ENCODE measurements at places on chromosomes 12 and 14.

- H3K4me1 ChIP-seq = peaks cover 56% of the 10 kb centered on the region
- H3K27ac ChIP-seq = peak overlapping the region; percentile 77
- peaks cover 38% of the 10 kb centered on the region for H3K36me3 ChIP-seq
- H3K4me3 ChIP-seq = peak overlapping the region; percentile 84
- no peaks in the 10 kb centered on the region for H3K27me3 ChIP-seq
Observed at GRCh38 chr12:56158926-56159461, 835 bp downstream of the MYL6 start.

DNA sequence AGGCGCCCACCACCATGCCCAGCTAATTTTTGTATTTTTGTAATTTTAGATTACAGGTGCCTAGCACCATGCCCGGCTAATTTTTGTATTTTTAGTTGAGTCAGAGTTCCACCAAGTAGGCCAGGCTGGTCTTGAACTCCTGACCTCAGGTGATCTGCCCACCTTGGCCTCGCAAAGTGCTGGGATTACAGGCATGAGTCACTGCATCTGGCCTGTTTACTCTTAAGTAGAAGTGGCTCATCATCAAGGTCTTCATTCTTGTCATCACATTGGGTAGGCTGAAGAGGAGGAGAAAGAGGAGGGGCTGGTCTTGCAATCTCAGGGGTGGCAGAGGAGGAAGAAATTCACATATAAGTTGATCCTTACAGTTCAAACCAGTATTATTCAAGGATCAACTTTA is 152.4 kb upstream of the ATP2B1 start:
- H3K27me3 ChIP-seq = no peaks in the 10 kb centered on the region
- peaks cover 23% of the 10 kb centered on the region for H3K4me1 ChIP-seq
- H3K4me3 ChIP-seq = no peak overlapping the region
- H3K36me3 ChIP-seq = no peaks in the 10 kb centered on the region

DNA sequence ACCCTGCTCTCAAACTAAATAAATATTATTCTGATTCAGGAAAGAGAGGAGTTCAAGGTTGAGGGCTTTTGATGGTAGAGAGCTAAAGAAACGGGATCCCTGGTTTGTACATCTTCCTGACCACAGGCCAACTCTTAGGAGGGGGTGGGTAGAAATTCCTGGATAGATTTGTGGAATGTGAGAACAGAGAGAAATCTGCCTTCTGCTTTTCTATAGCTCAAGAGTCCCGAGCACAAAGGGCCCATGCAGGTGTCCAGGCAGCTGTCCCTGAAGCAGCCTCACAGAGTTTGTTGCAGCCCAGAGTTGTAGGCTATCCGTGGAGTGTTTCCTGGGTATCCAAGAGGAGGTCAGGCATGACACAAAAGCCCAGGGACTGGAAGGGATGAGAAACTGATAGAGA is 198.6 kb downstream of the BCAT1 start:
- H3K36me3 ChIP-seq = no peaks in the 10 kb centered on the region
- no peaks in the 10 kb centered on the region for H3K4me1 ChIP-seq

GRCh38 chr14:81302638-81303037 is 81.9 kb upstream of the GTF2A1 start:
- no peak overlapping the region for H3K4me3 ChIP-seq
- no peaks in the 10 kb centered on the region for H3K36me3 ChIP-seq
- DNase-seq = peak; percentile 70
- H3K27me3 ChIP-seq = no peaks in the 10 kb centered on the region

DNA sequence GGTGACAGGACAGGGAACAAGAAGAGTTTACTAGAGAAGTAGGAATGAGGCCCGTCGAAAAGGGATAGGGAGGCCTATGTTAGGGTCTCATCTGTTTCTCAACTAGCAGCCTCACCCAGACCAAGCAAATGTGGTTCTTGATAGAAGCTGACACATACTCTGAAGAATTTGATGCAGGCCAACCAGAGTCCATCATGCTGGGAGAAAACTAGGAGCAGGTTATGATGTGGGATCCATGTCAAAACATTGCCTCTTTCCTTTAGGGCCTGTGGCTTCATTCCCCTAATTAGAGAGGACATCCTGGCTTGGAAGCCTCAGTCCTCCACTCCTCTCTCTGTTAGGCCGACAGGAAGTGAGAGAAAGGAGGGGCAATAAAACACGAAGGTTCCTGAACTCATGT is 122.8 kb downstream of the NTF3 start:
- H3K4me3 ChIP-seq = no peak overlapping the region
- H3K27ac ChIP-seq = no peak overlapping the region
- DNase-seq = no peak
- no peaks in the 10 kb centered on the region for H3K27me3 ChIP-seq
- H3K4me1 ChIP-seq = no peaks in the 10 kb centered on the region

- DNase-seq = no peak
- no peaks in the 10 kb centered on the region for H3K27me3 ChIP-seq
- no peak overlapping the region for H3K27ac ChIP-seq
- no peaks in the 10 kb centered on the region for H3K4me1 ChIP-seq
Observed at GRCh38 chr12:83143950-83144349, 457.2 kb downstream of the TMTC2 start.

- H3K4me3 ChIP-seq = peak overlapping the region; percentile 97
- H3K27me3 ChIP-seq = no peaks in the 10 kb centered on the region
- DNase-seq = peak; percentile 51
- H3K36me3 ChIP-seq = peaks cover 7% of the 10 kb centered on the region
- peak overlapping the region; percentile 5 for H3K27ac ChIP-seq
Observed at GRCh38 chr14:34628681-34629135, 1.2 kb downstream of the SNX6 start.

DNA sequence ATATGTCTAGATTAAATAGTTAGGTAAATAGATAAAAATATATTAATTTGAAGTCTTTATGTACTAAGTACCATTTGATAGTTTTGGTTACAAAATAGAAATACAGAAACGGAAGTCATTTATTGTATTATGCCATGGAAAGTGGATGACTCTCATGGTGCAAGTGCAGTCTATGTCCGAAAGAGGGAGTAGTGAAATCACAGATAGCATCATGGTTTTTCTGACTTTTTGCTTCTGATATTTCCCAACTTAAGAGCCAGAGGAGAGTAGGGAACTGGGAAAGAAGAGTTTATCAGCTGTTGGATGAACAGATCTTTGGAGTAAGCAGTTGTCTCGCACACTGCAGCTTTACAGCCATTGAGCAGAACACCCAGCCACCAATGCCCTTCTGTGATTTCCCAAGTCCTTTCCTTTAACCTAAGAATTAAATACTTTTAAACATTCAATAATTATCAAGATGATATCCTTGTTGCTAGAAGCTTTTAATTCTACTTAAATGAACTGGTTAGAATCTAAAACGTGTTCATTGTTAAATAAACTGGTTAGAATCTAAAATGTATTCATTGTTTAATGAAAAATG is 18.4 kb upstream of the SRGAP1 start:
- H3K36me3 ChIP-seq = no peaks in the 10 kb centered on the region
- no peaks in the 10 kb centered on the region for H3K4me1 ChIP-seq

GRCh38 chr14:90268420-90268819 is 12.1 kb downstream of the PSMC1 start:
- no peak overlapping the region for H3K4me3 ChIP-seq
- H3K27me3 ChIP-seq = no peaks in the 10 kb centered on the region
- H3K36me3 ChIP-seq = peaks cover 59% of the 10 kb centered on the region
- DNase-seq = no peak

GRCh38 chr12:103808239-103808880 is 32.7 kb downstream of the NT5DC3 start:
- no peak overlapping the region for H3K4me3 ChIP-seq
- no peak for DNase-seq
- no peaks in the 10 kb centered on the region for H3K4me1 ChIP-seq
- no peaks in the 10 kb centered on the region for H3K36me3 ChIP-seq
- no peak overlapping the region for H3K27ac ChIP-seq
- H3K27me3 ChIP-seq = no peaks in the 10 kb centered on the region

DNA sequence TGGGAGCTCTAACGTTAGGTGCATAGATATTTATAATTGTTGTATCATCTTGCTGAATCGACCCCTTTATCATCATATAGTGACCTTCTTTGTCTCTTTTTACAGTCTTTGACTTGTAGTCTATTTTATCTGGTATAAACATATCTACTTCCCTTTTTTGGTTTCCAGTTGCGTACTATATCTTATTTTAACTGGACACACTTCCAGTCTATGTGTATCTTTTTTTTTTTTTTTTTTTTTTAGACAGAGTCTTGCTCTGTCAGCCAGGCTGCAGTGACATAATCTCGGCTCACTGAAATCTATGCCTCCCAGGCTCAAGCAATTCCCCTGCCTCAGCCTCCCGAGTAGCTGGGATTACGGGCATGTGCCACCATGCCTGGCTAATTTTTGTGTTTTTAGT is 41.9 kb upstream of the ZFP36L1 start:
- H3K27me3 ChIP-seq = 0 out of 2 replicates have a peak, but pooled peaks cover 4% of the 10 kb centered on the region
- H3K36me3 ChIP-seq = no peaks in the 10 kb centered on the region
- no peak overlapping the region for H3K27ac ChIP-seq
- no peaks in the 10 kb centered on the region for H3K4me1 ChIP-seq

DNA sequence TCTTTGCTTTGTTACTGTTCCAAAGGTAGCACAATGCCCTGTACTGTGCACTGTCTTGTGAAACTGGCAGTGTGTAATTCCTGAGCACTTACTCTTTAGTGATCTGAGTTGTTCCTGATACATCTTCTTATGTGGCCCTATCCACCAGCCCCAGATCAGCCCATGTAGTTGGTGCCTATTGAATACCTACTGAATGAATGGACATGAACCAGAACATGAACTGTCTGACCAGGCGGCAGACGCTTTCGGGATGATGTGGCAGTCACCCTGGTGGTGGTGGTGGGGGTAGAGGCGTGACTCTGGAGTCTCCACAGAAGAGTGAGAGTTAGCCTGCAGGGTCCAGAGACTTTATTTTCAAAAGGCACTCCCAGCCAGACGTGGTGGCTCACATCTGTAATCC is 46.6 kb upstream of the PAPOLA start:
- H3K27me3 ChIP-seq = 0 out of 2 replicates have a peak, but pooled peaks cover 3% of the 10 kb centered on the region
- DNase-seq = no peak
- H3K36me3 ChIP-seq = no peaks in the 10 kb centered on the region
- no peak overlapping the region for H3K4me3 ChIP-seq
- H3K4me1 ChIP-seq = no peaks in the 10 kb centered on the region

GRCh38 chr12:304805-305204 is 42.2 kb upstream of the SLC6A13 start:
- no peak overlapping the region for H3K4me3 ChIP-seq
- H3K27ac ChIP-seq = no peak overlapping the region
- no peak for DNase-seq
- no peaks in the 10 kb centered on the region for H3K4me1 ChIP-seq

DNA sequence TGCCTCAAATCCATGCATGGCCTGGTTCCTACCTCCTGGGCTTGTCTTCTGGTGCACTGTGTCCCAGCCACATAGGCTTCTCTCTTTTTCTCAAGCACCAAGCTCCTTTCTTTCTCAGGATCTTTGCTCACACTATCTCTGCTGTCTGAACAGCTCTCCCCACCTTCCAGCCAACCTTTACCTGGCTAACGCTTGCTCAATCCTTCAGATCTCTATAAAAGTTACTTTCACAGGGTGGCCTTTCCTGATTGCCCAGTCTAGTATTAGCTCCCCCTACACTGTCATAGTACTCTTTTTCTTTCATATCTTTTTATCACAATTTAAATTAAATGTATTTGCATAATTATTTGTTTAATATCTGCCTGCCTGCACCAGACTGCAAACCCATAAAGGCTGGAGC is 3.8 kb downstream of the PARP11 start:
- no peaks in the 10 kb centered on the region for H3K27me3 ChIP-seq
- DNase-seq = peak; percentile 42
- no peaks in the 10 kb centered on the region for H3K36me3 ChIP-seq
- peak overlapping the region; percentile 88 for H3K4me3 ChIP-seq
- no peak overlapping the region for H3K27ac ChIP-seq

GRCh38 chr12:107760207-107760808 is 629 bp downstream of the PRDM4 start:
- peaks cover 29% of the 10 kb centered on the region for H3K36me3 ChIP-seq
- H3K4me3 ChIP-seq = peak overlapping the region; percentile 76
- H3K27me3 ChIP-seq = no peaks in the 10 kb centered on the region

DNA sequence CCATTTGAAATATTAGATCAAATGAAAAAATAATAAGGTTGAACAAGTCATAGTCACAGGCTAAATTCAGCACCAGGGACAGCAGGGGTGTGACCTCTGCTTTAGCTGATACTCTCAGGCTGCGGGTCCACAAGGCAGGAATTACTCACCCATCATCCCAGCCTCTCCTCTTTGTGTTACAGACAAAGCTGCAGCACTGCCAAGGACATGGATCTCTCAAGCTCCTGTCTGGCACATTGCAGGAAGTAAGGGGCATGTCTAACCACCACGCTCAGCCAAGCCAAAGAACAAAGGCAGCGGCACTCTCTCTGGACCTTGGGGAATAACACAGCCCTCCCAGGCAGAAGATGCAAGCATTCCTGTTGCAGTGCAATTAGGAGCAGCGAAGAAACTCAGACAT is 783.8 kb downstream of the VRK1 start:
- no peak overlapping the region for H3K4me3 ChIP-seq
- DNase-seq = no peak
- no peak overlapping the region for H3K27ac ChIP-seq
- H3K27me3 ChIP-seq = no peaks in the 10 kb centered on the region
- no peaks in the 10 kb centered on the region for H3K36me3 ChIP-seq

- DNase-seq = no peak
- no peaks in the 10 kb centered on the region for H3K4me1 ChIP-seq
- H3K27me3 ChIP-seq = no peaks in the 10 kb centered on the region
- no peak overlapping the region for H3K4me3 ChIP-seq
Observed at GRCh38 chr12:114932806-114933205, 248.8 kb upstream of the TBX3 start.

DNA sequence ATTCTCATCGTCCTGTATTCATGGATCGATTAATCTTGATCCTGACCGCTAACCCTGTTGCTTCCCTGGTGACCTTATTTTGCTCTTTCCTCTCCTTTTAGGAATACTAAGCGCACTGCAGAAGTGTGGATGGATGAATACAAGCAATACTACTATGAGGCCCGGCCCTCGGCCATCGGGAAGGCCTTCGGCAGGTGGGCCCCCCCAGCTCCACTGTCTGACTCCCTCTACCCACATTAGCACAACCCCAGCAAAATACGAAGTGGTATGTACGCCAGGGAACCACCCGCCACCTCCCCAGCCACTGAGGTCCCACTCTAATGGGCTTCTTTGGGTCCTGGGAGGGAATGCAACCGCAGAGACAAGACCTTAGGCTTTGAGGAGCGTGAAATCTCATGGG is 58.7 kb downstream of the ERH start:
- H3K36me3 ChIP-seq = no peaks in the 10 kb centered on the region
- H3K27me3 ChIP-seq = 0 out of 2 replicates have a peak, but pooled peaks cover 3% of the 10 kb centered on the region
- no peak for DNase-seq
- no peak overlapping the region for H3K27ac ChIP-seq
- no peak overlapping the region for H3K4me3 ChIP-seq

GRCh38 chr12:85956081-85956480 is 82.0 kb downstream of the NTS start:
- no peak for DNase-seq
- no peaks in the 10 kb centered on the region for H3K4me1 ChIP-seq
- H3K27me3 ChIP-seq = no peaks in the 10 kb centered on the region
- H3K27ac ChIP-seq = no peak overlapping the region

- no peak for DNase-seq
- H3K36me3 ChIP-seq = no peaks in the 10 kb centered on the region
- no peaks in the 10 kb centered on the region for H3K27me3 ChIP-seq
- no peak overlapping the region for H3K27ac ChIP-seq
Observed at GRCh38 chr14:105091054-105091516, 25.9 kb upstream of the GPR132 start.

Data from Karpas-422 (cell line).